ENCODE measurements at places on chromosomes 3 and 15. TPM values are rescaled to one million over a fixed set of nuclear protein-coding genes. Genes with fewer than 3 reads are reported as not detected.
A peak's percentile ranks its signal among the peaks of the same experiment; 100 is the strongest.

RBPMS2 gene
- 0.09 TPM for total RNA-seq

HHLA2 gene
- not detected for total RNA-seq

DNA sequence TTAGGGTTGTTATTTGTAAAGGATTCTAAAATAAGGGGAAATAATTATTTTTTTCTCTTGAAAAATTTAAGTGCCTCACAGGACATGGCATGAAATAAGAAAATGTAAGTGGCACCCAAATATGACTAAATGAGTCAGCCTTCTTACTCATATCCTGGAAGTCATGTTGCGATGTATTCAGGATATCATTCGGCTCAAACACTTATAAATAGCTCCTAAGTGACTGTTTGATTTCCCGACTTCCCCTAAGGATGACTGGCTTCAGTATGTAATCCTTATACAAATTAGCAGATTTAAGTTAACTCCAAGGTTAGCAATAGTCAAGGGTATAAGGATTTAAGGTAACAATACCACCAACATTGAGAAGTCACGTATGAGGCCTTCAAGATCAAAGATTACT is 57.3 kb upstream of the OSTN start:
- peak; percentile 82 for DNase-seq

DNA sequence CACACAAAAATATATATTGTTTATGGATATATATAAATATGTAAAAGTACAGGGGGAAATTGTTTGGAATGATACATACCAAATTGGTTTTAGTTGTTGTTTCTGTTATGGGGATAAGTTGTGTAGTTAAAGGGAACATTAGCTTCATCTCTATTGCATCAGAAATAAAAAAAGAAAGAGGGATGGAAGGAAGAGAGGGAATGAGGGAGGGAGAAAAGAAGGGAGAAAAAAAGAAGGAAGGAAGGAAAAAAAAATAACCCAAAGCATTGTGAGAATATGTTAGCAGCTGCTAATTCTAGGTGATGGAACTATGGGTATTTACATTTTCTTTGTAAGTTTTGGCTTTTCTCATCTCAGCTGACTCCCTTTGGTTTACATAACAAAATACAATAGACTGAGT is 1.3 kb downstream of the CCR8 start:
- DNase-seq: no peak

GRCh38 chr15:42036112-42036905 is 15.5 kb upstream of the PLA2G4E start:
- DNase-seq: no peak

GRCh38 chr3:64295594-64295993 is 70.3 kb upstream of the PRICKLE2 start:
- peak; percentile 95 for DNase-seq

DNA sequence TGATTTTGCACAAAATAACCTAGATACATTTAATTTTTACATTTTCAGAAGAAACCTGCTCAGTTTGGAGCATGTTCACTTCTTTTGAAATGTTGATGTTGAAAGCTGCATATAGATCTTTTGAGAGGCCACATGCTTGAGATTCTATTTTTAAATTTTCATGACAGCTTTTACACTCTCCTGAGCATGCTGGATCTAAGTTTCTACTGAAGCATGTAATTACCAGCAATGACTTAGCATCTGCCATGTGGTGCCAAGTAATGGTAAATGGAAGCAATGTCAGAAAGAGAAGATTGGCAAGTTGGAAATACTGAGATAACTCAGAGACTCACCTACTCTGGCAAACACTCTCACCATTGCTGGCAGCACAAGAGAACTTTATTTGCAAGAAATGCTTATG is 310.6 kb downstream of the NSUN3 start:
- no peak for DNase-seq

GRCh38 chr15:57229051-57229450 is 147.3 kb upstream of the CGNL1 start:
- DNase-seq: no peak

Measured in fibroblast of the aortic adventitia (primary cell).